T-helper 17 cell (primary cell): ENCODE measurements at places on chromosomes 6 and 20.

DNA sequence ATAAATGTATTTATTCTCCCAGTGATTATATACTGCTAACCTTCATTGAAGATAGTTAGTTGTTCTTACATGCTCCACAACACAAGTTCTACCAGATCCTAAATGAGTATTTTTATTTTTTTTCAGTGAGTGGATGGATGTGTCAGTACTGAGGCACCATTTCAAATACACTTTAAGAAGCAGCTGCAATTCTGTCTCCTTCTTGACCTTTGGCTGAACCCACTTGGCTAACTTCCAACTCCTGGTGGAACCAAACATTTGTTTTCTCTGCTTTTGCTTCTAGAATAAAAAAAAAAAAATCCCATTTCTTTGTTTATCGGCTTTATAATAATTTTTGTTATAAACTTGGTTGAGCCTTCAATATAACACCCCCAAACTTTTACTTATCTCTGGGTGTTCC lies 458.3 kb upstream of the MAP3K7 start:
- no peak for DNase-seq

DNA sequence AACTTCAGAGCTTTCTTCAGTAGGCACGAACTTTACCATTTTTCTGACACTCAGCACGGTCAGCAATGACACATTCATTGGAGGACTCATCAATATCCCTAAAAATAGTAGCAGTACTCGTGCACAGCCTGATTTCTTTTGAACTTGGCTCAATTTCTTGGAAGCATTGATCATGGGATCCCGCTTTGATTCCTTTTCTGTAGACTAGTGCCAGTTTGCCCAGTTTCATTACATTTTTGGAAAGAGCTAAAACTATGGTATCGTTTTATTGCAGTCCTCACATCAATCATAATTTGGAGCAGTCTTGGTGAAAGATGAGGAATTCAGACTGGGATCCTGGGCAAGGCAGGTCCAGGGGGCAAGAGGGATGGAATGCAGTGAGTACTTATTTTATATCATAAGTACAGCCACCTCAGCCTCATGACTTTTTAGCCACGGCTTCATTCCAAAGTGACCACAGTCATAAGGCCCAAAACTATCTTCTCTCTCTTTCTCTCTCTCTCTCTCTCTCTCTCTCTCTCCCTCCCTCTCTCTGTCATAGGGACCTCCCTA lies 170.9 kb upstream of the AKAP12 start:
- DNase-seq, result no peak

- no peak for DNase-seq
These were observed 148.2 kb downstream of the TRMT11 start for GRCh38 chr6:126134491-126134890.

DNA sequence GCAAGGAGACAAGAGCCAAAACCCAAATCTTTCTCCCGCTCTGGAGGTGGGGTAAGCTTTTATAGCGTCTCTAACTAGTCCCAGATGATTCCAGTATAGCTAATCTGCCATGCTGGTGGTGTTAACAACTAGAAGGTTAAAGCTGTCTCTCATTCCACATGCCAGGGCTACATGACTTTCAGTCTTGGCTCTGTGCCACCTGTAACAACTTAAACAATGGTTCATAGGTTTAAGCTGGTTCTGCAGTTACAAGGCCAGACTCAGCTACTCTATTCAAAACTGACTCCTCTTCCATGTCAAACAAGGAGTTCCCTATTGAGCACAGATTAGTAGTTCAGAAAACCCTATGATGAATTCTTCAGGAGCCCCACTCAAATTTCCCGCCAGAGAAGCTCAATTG lies 128.9 kb downstream of the ELOVL4 start:
- no peak for DNase-seq

DNA sequence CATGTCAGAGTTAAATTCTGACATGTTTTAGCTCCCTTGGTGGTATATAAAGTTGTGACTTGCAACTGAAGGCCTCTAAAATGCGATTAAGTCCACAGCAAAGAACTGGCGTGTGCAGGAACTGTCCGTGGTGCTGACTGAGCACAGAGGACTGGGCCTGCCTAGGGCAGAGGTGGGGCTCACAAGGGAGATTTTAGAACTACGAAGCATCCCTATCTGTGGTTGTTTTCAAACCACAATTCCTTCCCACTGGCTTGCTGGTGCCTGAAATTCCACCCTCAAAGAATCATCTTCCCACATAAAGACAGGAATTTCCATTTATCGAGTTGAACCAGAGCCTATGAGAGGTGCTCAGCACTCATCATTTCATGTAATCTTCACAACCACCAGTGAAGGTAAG lies 30.1 kb downstream of the RIMS4 start:
- DNase-seq, result no peak
